ENCODE measurements at places on chromosomes 2 and 18. TPM values are rescaled to one million over a fixed set of nuclear protein-coding genes. Genes with fewer than 3 reads are reported as not detected.

IL1RL1 gene
- total RNA-seq, result 108 TPM

BCL11A gene
- total RNA-seq, result 2.5 TPM

ARHGAP15 gene
- 1.4 TPM for total RNA-seq

RGPD3 gene
- under 0.01 TPM for total RNA-seq

KLHL41 gene
- total RNA-seq, result 0.13 TPM

All from epithelial cell of alveolus of lung (primary cell).